ENCODE measurements at places on chromosomes 13 and 19.
A peak's percentile ranks its signal among the peaks of the same experiment; 100 is the strongest.

DNA sequence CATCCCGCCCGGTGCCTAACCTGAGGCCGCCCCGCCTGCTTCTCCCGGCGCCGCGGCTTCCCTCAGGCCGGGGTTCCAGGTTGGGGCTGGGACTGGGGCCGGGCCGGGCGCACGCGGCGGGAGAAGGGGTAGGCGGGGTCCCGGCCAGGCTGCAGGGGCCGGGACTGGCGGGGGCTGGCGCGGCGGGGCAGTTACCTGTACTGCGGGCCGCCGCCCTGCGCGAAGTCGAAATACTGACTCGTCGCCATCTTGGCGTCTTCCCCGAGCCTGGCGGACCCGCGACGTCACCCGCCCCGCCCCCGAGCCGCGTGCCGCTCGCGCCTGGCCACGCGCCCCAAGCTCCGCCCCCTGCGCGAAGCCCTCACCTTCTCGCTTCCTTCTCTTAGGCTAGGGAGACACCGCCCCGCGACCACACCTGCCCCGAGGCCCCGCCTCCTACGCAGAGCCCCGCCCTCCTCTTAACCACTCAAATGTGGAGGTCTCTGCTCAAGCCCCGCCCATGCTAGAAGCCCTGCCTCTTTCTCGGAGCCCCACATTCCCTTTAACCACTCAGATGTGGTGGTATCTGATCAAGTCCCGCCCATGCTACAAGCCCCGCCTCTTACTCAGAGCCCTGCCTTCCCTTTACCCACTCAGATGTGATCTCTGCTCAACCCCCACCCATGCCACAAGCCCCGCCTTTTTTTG, at the start of gene ZFR2:
Gene ZFR2, minus strand, starts transcription at position 269 of the 687 bp plus-strand sequence. Its CDS starts 21 bp downstream, at position 248.
- no peak for DNase-seq

- DNase-seq = peak; percentile 92
These were observed at the start of gene HSPB6 for GRCh38 chr19:35756377-35757230. Gene HSPB6, minus strand, starts transcription at chr19:35757029. Its CDS starts 21 bp downstream, at chr19:35757008.

GRCh38 chr13:87042946-87043345, 628.2 kb upstream of the SLITRK5 start:
- peak; percentile 45 for DNase-seq

DNA sequence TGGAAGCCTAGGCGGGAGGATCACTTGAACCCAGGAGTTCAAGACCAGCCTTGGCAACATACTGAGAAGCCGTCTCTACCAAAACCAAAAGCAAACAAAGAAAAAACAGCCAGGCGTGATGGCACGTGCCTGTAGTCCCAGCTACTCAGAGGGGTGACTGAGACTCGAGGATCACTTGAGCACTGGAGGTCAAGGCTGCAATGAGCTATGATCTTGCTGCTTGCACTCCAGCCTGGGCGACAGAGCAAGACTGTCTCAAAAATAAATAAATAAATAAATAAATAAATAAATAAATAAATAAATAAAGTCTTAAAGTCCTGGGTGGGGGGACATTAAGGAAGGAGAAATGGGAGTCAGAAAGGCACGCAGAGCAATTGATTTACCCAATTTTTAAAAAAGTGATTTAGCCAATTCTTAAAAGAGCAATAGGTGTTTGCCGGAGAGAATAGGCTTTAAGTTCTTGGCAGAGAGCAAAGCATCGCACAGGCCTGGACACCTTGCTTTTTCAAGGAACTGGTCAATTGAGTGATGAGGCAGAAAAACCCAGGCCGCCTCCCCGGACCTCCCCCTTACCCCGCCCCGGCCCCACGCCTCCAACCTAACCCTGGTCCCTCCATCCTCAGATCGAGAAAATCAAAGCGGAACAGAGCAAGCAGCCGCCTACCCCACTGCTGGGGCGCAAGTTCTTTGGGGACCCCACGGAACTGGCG, 9.5 kb upstream of the SHKBP1 start:
- DNase-seq = no peak

GRCh38 chr19:32018014-32018413, 327.4 kb upstream of the ZNF507 start:
- peak; percentile 50 for DNase-seq

DNA sequence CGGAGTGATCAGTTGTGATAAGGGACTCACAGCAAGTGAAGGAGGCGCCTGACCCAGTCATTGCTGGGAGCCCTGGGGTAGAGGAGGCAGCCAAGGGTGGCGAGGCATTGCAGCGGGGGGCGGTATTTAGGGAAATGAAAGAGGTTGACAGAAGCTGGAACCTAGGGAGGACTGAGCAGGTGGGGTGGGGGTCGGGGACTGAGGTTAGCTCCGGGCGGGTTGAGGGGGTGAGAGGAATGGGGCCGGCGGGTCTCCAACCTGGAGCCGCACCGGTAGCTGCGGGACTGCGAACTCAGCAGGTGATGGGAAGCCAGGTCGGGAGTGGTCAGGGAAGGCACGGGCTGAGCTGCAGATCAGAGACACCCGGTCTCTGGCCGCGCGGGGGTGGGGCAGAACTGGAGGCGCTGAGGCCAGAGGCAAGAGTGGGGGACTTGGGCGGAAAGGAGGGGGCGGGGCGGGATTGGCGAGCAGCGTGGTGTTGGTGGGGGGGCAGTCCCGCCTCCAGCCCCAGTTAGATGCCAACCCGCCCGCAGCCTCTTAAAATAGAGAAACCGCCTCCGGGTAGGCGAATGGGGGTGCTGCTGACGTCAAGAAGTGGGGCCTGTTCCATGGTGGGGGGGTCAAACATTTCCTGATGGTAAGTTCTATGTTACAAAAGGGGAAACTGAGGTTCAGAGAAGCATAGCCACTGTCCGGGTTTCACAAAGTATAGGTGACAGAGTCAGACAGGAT, 1.5 kb downstream of the MAST3 start:
- no peak for DNase-seq

- DNase-seq = peak; percentile 64
These were observed 94.1 kb downstream of the HSPH1 start for GRCh38 chr13:31067416-31068118.

GRCh38 chr13:73664851-73665250, 469.4 kb downstream of the KLF12 start:
- DNase-seq = no peak

DNA sequence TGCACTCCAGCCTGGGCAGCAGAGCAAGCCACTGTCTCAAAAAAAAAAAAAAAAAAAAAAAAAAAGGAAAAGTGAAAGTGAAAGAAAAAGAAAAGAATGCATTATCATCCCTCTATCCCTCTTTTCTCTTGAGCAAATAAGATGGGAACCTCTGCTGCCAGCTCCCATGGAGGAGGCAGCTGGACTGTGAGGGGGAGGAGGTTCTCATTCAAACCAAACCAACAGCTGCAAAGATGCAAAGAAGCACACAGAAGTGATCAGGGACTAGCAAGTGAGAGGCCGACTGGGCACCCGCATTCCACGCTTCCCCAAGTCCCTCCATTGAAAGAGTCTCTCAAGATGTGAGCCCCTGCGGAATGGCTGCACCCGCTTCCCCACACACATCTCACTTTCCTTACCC, 63.5 kb downstream of the TSHZ3 start:
- DNase-seq = peak; percentile 61

Measured in astrocyte of the spinal cord (primary cell).